Large intestine (tissue), 12 donors: ENCODE measurements at places on chromosomes 3 and 15.

DNA sequence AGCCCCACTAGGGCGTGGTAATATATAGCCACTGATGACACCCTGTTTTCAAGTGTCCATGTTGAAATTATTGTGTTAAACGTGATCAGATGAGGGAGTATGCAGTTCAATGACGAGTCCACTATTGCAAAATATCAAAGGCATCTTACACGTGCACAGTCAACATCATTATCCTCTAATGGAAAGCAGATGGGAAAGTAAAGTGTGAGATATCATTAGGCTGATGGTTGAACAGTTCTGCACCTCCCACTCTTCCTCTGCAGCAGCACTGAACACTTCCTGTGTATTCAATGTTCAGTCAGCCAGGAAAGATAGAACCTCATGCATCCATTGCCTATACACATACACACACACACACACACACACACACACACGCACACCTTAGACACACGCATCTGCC is 431.8 kb upstream of the CCDC54 start:
- no peak for DNase-seq

GRCh38 chr3:13142552-13143380 is 69.5 kb upstream of the IQSEC1 start:
- no peak for DNase-seq

GRCh38 chr3:127409421-127410136 is 121.7 kb upstream of the PRR20G start:
- DNase-seq = no peak

DNA sequence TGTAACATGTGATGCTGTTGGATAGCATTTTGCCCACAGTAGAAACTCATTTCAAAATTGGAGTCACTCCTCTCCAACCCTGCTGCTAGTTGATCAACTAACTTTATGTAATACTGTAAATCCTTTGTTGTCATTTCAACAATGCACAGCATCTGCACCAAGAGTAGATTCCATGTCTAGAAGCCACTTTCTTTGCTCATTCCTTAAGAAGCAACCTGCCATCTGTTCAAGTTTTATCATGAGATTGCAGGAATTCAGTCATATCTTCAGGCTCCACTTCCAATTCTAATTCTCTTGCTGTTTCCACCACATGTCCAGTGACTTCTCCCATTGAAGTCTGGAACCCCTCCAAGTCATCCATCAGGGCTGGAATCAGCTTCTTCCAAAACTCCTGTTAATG is 42.9 kb downstream of the AKAP13 start:
- no peak for DNase-seq

DNA sequence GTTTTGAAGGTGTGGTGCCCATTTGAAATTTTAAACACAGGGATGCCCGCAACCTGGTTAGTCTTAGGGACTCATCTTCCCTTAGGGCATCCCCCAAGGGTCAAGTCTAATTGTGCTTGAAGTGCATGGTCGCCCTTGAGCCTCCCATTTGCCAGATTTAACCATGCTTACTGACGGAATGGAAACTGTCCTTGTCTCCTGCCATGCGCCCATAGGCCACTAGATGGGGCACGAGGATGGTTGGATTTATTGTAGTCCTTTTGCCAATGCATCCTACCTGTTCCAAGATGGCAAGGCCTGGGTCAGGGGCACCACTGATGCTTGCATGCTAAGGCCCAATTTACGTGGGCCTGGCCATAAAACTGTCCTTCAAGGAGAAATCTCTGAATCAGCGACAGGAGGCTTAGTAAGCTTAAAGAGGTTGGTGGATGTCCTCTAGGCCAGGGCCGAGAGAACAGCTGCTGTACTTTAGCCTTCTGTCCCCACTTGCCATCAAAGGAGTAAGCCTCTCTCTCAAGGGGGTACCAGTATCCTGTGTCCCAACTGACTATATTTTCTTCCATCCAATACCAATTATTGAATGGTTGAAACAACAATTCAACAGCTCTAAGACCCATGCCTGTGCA is 355.4 kb downstream of the OTOL1 start:
- DNase-seq = no peak

GRCh38 chr3:77254967-77255831 is 215.3 kb downstream of the ROBO2 start:
- DNase-seq = peak; percentile 60

DNA sequence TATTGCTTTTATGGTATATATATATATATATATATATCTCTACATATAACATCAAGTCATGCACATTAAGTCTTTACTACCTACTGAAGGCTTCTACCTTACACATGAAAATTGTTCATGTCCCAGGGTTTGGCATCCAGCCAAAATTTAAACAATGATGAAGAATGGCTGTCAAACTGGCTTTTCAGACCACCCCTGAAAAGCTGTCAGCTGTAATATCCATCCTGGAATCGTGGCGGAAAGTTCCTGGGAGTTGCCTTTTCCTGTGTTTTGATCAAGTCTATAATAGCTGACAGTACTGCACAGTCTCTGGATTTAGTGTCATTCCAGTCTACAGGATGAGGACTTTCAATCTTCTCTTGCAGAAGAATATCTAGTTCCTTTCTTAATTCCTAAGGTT is 48.3 kb downstream of the DHX36 start:
- DNase-seq = no peak

DNA sequence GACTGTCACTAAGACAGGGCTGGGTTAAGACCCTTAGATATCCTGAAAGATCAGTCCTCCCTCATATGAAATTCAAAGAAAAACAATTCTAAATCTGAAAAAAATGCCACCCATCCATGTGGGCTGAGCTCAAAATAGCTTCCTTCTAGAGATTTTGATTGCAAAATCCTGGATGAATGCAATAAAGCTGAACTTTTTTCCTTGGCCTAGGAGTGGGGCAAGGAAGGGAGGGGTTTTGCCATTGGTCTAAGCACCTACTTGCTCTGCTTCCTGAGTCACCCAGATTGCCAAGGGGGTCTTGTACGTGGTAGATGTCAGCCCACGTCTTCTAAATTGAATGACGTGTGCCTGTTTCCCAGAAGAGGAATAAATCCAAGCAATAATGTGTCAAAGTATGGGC is 15.3 kb upstream of the SMAD3 start:
- peak; percentile 72 for DNase-seq

GRCh38 chr3:17581421-17582080 is 160.9 kb downstream of the TBC1D5 start:
- DNase-seq = no peak

DNA sequence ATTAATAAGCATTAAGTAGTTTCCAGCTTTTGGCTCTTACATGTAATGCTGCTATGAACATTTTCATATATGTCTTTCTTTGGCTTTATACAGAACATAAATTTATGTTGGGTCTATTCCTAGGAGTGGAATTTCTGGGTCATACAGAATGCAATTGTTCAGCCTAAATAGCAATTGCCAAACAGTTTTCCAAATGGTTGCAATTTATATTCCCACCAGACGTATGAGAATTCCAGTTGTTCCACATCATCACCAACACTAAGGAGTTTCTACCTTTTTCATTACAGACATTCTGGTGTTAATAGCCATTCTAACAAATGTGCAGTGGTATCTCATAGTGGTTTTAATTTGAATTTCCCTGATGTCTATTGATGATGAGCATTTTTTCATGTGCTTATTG is 160.1 kb upstream of the TMC3 start:
- DNase-seq = no peak

DNA sequence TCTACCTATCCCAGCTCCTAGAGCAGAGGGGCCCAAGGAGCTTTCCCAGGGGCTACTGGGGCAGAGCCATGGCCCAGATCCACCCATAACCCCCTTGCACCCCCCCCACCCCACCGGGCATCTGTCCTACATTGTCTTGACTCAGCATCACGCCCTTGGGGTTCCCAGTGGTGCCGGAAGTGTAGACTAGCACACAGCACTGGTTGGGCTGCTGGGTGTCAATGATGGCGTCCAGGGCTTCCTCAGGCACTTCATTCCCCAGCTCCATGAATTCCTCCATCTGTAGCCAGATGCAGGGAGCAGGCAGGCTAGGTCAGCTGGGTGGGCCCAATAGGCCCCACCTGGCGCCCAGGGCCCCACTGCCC is 33.2 kb downstream of the IDH3A start:
- no peak for DNase-seq

GRCh38 chr15:62606376-62607113 is 436.0 kb upstream of the TPM1 start:
- DNase-seq = no peak

DNA sequence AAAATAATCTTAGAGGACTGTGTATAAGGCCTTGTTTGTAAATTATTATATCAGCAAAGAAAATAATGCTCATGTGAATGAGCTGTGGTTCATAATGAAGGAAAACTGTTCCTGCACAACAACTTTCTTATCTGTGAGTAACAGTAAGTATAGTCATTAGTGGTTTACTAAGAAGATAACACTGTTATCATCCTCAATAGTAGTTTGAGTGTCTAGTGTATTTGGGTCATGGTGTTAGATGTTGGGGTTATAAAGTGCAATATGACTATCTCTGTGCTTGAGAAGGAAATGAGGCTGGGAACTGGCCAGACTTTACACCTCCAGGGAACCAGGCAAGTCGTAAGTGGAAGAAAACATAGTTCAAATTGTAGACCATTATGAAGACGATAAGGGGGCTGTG is 15.6 kb downstream of the VPS8 start:
- peak; percentile 68 for DNase-seq

DNA sequence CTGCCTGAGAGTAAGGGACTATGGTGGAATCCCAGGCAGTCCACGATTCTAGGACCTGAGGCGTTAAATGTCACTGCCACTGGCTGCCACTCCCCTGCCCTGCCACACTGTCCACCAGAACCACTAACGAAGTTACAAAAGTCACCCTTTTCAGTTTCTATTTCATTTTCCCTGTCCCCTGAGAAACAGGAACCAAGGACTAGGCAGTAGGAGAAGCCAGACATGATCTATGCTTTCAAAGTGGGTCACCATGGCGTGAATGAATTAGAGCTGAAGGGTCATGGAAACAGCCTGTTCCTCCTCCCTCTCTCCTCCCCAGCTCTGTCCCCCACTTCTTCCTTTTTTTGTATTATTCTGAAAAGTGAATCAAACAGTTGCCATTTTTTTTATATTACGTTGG is 9.1 kb upstream of the ADPRH start:
- peak; percentile 11 for DNase-seq

GRCh38 chr3:149592758-149593240 is 65.0 kb downstream of the WWTR1 start:
- no peak for DNase-seq

GRCh38 chr3:13241621-13242363 is 168.6 kb upstream of the IQSEC1 start:
- DNase-seq = no peak

GRCh38 chr3:150080058-150080730 is 109.5 kb upstream of the PFN2 start:
- DNase-seq = no peak

- DNase-seq = no peak
Observed at GRCh38 chr15:52379395-52380106, 83.9 kb upstream of the MYO5C start.

GRCh38 chr3:54427941-54428871 is 305.9 kb downstream of the CACNA2D3 start:
- DNase-seq = peak; percentile 40

- DNase-seq = peak; percentile 20
Observed at GRCh38 chr3:151477591-151478334, 16.9 kb upstream of the IGSF10 start.

GRCh38 chr3:32577581-32578556 is 7.2 kb upstream of the DYNC1LI1 start:
- DNase-seq = no peak

DNA sequence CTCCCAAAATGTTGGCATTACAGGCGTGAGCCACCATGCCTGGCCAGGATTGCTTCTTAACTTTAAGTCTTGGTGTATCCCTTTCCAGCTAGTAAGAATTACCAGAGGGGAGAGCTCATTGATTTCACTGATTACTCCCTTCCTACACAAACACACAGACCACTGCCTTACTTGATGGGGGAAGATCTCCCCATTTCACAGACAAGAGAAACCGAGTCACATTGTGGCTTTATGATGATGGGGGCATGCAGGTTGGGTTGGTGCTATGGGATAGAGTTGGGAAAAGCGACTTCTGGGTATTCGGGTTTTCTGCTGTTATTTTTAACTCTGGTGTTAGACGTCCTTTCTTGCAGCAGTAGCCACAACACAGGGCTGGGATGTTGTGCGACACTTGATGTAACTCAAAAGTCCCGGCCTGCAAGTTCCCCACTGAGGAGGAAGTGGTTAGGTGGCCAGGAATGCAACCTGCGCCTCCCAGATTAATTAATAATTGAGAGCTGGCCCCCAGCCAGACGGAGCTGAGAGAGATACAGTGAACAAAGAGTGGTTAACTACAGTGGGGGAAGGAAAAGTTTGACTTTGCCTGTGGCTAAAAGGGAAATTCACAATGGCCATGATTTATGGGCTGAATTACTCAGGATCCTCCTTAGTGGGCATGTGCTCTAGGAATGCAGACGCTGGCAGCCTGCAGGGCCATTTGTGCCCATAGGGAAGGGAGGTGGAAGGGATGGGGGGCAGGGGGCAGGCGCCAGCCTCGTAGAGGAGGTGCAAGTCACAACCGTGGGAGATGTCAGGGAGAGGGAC is 63.6 kb downstream of the SMAD6 start:
- peak; percentile 97 for DNase-seq

DNA sequence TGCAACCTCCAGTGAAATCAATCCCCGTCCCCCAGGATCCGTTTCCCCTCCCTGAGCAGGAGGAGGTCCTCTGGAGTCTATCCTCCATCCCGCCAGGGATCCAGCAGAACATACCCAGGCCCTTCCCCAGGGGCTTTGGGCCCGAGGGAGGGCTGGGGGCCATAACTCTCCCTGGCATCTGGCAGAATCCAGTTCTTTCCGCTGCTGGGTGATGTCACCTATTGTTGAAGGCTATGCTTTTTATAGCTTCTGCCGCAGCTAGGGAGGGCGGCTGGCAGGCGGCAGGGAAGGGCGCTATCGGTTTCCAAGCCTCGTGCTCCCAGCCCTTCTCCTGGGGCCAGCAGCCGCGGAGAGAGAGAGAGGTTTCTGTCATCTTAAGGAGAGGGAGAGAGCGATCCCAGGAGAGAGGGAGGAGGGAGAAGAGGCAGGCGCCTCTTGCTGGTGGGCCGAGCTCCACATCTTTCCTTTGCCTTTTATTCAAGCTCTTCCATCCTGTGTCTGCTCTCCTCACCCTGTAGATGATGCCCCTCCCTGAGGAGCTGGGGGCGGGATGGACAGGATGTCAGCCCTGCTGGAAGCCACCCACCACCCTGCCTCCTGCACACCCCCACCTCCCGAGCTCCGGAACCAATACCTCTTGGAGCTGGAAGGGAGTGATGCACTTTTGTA is 120.1 kb downstream of the ANP32A start:
- peak; percentile 69 for DNase-seq

GRCh38 chr15:60155661-60156060 is 151.6 kb downstream of the FOXB1 start:
- DNase-seq = no peak

- no peak for DNase-seq
Observed at GRCh38 chr3:59935025-59935424, 885.2 kb upstream of the CFAP20DC start.

DNA sequence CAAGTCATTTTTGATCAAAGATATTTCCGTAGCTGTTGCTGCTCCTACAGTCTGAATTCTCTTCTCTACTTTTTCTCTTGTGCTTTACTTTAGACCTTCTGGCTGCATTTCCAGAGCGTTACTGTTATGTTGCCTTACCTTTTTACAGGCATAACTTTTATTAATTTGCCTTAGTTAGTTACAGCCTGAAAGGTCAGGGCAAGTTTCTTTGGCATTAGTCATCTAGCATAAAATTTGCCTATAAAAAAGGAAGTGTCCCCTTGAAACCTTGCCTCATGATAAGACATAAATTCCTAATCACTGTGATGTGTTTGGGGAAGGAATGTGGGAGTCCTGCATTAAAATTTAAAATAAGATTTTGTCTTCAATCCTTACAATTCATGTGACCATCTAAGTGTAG is 618.5 kb downstream of the NR2F2 start:
- DNase-seq = no peak

GRCh38 chr15:88178631-88179030 is 77.9 kb downstream of the NTRK3 start:
- DNase-seq = no peak

- DNase-seq = no peak
Observed at GRCh38 chr3:132870541-132870940, 148.3 kb upstream of the NPHP3 start.
